ENCODE measurements at places on chromosomes 12 and 14.

GRCh38 chr14:103031956-103032355 lies 25.4 kb downstream of the CDC42BPB start:
- DNase-seq: no peak

DNA sequence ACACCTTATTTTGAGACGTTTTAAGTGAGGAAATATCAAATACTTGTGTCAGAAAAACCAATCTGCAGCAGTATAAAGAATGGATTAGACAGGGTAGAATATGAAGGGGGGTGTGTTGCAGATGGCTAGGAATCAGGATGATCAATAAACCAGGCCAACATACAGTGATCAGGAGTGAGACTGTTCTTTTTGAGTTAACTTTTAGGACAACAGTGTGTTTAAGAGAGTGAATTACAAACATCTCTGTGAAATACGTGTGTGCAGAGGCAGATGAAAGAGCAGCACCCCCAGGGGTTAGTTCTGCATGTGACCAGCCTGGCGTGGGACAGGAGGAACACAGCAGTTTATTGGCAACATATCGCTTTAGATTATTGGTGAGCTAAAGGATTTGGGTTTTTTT lies 10.6 kb upstream of the NRDE2 start:
- DNase-seq: no peak

DNA sequence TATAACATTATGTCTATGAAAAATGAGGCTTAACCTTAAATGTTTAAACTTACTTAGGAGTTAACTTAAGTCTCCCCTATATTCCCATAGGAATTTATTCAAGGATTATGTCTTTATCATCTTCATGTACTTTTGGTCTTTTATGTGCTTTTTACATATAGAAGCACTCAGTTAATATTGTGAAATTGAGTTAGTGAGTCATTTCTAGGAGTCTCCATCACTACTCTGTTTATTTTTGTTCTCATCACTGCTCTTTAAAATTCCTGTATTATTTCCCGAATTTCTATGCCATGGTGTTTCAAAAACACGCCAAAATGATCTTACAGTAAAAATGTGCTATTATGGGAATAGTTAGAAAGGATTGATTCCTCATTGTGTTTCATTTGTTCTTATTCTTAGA lies 31.6 kb downstream of the TBC1D15 start:
- no peak for DNase-seq

DNA sequence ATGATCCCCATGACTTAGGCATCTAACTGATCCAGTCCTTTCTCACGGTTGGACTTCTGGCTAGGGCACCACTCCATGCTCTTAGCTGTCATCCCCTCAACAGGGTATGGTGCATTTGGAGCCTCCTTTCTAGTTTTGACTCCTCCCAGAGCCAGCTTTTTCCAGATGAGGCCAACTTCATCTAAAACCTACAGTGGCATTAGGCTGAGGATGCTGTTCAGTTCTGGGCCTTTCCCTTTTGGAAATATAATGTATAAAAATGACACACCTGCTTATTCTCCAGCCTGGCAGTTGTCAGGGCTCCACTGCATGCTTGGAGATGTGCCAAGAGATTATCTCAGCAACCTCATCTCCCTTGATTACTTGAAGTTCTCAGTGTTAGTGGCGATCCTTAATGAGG lies 239.7 kb downstream of the EMP1 start:
- no peak for DNase-seq

GRCh38 chr12:53625373-53625945 lies 723 bp downstream of the ATF7 start:
- DNase-seq: no peak
